ENCODE measurements at places on chromosomes 7 and 10.

DNA sequence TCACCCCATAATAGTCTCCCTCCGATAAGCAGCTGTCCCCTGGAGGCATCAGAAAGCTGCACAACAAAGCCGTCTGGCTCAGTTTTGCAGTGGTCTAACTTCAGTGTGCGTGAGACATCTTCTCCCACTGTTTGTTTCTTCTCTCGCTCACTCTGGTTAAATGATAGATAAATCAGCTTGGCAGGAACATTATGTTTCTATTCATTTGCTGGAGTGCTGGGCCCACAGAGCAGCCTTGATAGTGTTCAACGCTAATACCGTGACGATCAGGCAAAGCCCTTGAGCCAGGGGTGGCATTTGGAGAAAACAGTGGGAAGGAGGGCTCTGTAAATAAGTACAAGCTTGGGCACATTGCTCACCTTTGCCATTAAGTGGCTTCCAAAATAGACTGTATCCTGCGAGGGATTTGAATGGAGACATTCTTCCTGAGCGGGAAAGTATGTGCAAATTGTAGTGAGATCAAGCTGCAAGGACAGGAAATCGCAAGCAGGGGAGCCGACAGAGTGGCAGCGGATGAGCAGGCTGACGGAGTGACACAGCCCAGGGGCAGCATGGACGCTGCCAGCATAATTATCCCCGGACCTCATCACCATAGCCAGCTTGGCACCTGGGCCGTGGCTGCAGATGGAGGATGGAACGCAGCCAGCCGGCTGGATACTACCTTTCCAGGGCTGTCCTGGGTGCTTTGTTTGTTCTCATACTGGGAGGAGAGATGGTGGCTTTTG is 256.8 kb upstream of the FZD8 start:
- DNase-seq = no peak

DNA sequence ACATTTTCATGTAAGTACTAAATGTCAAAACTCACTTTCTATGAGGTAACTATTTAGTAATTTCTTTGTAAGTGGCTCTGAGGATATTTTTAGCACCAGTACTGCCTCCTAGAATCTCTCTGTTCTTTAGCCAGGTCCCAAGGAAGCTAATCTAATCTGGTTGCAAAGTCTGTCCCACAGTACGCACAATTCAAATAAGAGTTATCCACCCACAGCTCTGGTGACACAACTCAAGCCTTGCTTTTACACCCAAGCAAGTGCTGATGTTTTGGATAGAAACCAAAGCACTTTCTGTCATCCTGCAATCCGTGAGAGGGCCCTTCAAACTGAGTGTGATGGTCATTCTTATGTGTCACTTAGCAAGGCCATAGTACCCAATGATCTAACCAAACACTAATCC is 14.5 kb downstream of the GIMAP5 start:
- no peak for DNase-seq

DNA sequence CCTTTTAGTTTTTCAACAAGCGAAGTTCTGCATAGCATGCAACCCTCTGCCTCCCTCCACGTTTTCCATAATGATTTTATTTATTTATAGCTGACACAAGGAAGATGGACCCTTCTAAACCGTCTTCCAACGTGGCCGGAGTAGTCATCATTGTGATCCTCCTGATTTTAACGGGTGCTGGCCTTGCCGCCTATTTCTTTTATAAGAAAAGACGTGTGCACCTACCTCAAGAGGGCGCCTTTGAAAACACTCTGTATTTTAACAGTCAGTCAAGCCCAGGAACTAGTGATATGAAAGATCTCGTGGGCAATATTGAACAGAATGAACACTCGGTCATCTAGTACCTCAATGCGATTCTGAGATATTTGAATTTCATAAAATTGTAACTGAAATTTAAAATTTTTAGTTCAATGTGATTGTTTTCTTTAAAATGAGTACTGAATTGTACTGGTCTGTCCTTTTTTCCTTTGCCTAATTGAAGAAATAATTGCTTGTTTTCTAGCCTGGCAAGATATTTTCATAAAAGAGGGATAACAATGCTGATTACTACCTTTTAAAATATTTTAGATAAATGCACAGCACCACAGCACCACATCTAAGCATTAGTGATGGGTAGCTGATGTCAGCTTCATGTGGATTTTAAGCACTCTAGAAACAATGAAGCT is 41.5 kb upstream of the SLC39A12 start:
- no peak for DNase-seq

DNA sequence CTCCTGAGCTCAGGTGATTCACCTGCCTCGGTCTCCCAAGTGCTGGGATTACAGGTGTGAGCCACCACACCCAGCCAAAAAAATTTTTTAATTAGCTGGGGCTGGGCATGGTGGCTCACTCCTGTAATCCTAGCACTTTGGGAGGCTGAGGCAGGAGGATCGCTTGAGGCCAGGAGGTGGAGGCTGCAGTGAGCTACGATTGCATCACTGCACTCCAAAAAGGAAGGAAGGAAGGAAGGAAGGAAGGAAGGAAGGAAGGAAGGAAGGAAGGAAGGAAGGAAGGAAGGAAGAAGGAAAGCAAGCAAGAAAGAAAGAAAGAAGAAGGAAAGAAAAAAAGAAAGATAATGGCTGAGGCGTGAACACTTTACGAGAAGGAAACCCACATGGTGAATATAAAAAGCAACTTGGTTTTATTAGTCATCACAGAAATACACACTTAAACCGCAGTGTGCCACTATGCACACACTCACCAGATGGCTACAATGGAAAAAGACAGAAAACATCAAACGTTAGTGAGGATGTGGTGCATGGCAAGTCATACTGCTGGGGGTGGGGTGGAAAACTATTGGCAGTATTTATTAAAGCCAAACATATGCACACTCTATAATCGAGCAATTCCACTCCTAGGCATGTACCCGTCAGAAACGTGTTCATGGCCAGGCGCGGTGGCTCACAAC is 4.4 kb upstream of the CCL26 start:
- DNase-seq = no peak

GRCh38 chr7:154598864-154599263 is 404.1 kb downstream of the PAXIP1 start:
- DNase-seq = no peak

DNA sequence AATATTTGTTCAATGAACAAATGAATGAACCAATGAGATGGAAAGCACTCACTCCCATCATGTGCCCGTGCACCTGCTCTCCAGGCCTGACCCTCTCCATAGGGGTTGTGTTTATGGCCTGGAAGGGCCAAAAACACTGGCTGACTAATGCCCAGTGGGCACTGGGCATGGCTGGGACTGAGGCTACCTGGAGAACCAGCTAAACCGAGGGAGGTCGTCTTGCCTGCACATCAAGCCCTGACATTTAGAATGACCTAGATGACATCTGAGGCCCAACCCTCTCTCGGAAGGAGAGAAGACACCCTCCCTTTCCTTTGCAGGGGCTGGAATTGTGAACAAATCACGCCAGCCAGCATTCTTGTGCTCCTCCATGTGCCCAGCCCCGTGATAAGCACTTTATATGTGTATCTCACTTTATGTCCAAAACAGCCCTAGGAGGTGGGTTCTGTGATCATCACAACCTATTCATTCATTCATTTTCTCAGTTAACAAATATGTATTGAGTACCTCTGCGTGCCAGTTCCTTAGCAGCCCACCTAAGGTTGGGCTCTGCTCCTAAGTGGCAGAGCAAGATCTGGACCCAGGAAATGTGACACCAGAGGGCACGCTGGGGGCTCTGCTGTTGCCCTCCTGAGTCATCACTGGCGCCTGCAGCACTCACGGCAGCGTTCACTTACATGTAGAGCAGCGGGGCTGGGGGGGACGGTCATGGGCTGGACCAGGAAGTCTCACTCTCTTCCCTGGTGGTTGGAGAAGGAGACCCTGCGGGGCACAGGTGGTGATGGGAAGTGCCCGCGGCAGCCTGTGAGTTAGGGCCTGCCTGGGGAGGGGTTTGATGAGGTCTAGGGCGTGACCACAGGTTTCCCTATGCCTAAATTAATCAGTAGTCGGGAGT is 52.0 kb downstream of the TSPAN15 start:
- DNase-seq = no peak

- no peak for DNase-seq
Measured at GRCh38 chr7:20395104-20395503, 64.4 kb downstream of the ITGB8 start.

GRCh38 chr10:52228556-52228955 is 85.5 kb upstream of the DKK1 start:
- DNase-seq = no peak

DNA sequence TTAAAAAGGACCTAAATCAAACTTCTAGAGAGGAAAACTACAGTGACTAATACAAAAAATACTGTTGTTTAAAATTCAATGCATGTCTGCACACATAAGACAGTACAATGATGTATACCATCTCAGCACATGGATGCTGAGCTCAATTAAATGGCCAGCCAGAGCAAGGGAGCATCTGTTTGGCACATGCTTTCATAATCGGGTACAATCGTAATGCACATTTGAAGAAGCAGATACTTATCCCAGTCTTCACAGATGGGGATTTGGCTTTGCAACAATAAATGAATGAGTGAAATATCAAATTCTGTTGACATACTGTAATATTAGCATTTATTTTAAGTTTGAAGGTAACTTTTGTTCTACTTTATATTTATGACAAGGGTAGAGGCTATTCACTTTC is 187.8 kb downstream of the CRPPA start:
- no peak for DNase-seq

DNA sequence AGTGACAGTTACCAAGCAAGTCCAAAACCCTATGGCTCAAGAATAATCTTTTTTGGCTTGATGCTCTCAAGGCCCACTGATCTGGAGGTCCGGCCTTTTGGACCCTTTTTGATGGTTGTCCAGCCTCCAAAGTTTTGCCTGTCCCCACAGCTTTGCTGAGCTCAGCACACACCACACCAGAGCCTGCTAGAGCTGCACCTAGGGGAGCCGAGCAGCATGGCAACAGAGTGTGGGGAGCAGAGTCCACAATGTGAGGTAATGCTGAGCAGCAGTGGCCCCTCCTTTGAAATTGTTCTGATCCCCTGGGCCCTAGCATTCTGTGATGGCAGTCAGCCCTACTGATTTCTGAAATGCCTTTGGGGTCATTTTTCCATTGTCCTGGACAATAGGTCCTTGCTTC is 9.3 kb downstream of the GIMAP7 start:
- DNase-seq = no peak

DNA sequence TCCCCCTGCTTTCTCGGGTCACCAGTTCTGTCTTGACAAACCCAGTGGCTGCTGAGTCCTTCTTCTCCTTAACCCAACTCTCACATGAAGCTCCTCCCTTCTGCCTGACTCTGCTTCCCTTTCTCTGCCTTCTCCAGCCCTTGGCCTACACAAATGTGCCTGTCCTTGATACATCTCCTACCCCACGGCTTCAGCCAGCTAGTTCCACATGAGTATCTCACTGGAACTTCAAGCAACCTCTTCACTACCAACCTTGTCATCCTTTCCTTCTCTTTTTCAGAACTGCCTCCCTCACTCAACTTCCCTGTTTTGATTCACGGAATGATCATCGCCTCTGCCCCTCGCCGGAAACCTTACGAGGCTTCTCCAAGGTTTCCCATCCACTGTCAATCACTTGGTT is 55.9 kb downstream of the PDIA4 start:
- DNase-seq = no peak

DNA sequence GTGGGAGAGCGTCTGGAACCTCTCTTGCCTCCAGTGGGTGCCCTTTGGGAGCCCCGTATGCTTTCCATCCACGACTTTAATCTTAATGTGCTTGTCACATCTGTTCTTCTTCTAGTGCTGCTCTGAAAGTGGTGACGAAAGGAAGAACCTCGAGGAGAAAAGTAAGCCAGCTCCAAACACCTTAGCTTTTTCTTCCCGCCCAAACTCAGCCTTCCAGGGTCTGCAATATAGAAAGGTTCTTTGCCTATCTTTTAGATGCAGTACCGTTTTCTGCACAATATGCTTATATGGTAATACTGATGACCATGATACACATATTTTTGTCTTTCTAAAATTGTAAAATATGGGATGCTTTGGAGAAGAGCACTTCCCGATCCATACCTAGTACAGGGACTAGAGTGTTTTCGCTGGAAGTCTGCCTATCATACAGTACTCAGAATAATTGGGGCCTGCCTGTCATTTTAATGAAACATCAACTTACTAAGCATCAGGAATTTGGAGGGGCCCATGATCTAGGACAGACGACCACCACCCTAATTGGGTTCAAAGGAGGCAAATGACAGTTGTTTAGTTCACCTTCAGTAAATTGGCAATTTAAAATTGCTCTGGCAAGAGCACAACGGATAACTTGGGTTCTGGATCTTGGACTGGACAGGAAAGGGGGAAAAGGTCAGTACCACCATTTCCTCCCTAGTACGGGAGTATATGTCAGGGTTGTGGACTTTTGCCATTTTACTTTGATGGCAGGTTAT is 884 bp downstream of the RINT1 start:
- DNase-seq = no peak

GRCh38 chr10:15310776-15311568 is 60.1 kb downstream of the FAM171A1 start:
- no peak for DNase-seq

- no peak for DNase-seq
Measured at GRCh38 chr7:117188376-117188775, 134.5 kb downstream of the WNT2 start.

GRCh38 chr7:121446526-121446925 is 50.4 kb upstream of the FAM3C start:
- no peak for DNase-seq

DNA sequence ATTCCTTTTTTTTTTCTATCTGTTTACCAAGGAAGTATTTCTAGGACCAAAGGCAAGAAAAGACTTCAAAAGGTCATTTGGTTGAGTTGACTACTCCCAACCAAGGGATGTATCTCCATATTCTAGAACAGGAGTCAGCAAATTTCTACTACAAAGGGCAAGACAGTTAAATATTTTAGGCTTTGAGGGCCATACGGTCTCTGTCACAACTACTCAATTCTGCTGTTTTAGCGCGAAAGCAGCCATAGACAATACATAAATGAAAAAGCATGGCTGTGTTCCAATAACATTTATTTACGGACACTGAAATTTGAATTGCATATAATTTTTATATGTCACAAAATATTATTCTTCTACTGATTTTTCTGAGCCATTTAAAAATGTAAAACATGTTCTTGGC is 8.5 kb upstream of the ARID5B start:
- no peak for DNase-seq

GRCh38 chr7:940599-941408 is 13.7 kb downstream of the ADAP1 start:
- DNase-seq = no peak

- no peak for DNase-seq
Measured at GRCh38 chr7:142556740-142557139, 192.5 kb upstream of the PRSS1 start.

DNA sequence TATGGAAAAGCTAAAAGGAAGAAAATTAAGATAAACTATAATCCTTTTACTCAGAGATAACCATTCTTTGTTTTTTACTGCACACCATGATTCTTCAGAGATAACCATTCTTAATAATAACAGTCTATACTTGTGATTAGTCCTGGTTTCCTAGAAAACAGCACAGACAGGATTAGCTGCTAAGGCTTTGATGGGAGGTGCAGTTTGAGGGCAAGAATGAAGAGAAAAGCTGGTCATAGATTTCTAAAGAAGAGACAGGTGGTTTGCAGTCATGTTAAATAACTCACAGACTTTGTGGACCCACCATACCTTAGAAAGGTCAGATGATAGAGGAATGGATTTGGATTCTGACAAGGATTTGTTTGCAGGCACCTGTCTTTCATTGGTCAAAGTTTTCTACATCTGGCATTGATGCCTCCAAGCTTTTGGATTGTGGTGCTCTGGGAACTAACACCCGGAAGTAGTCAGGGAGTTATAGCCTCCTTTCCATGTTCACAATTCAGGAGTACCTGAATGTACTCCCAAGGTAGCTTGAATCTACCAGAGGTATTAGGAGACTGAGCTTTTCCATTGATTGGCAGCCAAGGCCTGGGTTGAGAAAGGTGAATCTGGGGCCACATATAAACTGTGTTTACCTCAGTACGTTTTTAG is 3.7 kb downstream of the SMC3 start:
- DNase-seq = no peak

Data from memory B cell (primary cell).